Activated naive CD4-positive, alpha-beta T cell treated with anti-CD3 and anti-CD28 coated beads, Interleukin-2, amount 10 ng/mL, durations not matched to agents 7 days and 5 days (primary cell): ENCODE measurements at places on chromosomes 5 and 9.

DNA sequence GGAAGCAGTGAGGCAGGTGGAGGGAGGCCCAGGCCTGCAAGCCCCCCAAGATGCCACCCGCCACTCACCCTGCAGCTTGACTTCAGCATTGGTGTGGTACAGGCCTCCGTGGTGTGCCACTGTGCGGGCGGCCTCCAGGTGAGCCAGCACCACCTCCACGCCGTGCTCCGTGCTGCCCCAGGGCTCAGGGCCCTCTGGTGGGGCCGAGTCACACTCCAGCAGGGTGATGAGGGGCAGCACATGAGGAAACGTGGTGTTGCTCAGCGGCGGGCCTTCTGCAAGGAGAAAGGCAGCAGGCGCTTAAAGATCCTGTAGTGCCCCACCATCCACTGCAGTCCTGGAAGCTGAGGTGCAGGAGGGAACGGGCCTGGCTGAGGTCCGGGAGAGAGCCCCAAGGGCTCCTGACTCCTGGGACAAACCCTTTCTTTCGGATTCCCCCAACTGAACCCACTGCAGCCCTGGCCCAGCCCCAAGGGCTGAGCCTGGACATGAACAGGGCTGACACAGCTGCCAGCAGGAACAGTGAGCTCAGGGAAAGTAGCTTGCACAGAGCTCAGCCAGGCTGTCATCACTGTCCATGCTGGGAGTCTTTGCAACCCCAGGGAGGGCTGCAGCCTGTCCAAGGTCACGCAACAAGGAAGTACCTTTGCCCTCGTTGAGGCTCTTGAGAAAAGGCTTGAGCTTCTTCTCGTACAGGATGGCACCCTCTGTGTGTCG lies 4.7 kb upstream of the TOR2A start:
- no peak for DNase-seq

DNA sequence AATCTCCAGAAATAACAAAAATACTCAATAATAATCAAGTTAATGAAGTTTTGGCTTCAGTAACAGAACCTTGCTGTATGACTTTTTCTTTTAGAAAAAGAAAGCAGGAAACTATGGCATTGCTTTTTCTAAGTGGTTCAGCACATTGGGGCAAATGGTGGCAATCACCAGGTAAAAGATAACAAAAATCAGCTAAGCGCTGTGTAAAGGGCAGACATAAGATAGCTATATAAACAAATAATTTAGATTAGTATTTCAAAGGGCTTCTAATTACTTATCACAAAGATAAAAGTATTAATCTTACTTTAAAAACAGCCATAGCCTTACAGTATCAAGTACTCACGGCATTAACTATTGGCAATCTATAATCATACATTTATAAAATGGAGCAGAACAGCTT lies 10.0 kb downstream of the TMEM161B start:
- DNase-seq, result no peak

DNA sequence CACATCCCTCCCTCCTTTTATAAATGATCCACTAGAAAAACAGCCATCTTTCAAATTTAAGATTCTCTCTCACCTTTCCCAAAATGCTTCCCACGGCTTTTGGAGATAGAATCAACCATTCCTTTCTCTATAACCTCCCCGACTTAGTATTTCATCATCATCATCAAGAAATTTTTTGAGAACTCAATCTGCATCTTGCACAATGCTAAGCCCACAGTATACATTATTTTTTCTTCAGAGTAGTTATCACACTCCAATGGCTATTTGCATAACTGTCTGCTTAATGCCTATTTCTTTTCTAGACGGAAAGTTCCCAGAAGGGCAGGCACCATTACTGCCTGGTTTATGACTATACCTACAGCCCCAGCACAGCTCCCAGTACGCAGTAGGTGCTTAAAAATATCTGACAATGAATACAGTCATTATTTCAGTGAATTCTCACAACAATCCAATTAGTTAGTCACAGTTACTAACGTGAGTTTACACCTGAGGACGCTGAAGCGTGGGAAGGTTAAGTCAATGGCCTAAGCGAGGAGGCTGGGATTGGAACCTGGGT lies 212.7 kb downstream of the TTLL11 start:
- no peak for DNase-seq

DNA sequence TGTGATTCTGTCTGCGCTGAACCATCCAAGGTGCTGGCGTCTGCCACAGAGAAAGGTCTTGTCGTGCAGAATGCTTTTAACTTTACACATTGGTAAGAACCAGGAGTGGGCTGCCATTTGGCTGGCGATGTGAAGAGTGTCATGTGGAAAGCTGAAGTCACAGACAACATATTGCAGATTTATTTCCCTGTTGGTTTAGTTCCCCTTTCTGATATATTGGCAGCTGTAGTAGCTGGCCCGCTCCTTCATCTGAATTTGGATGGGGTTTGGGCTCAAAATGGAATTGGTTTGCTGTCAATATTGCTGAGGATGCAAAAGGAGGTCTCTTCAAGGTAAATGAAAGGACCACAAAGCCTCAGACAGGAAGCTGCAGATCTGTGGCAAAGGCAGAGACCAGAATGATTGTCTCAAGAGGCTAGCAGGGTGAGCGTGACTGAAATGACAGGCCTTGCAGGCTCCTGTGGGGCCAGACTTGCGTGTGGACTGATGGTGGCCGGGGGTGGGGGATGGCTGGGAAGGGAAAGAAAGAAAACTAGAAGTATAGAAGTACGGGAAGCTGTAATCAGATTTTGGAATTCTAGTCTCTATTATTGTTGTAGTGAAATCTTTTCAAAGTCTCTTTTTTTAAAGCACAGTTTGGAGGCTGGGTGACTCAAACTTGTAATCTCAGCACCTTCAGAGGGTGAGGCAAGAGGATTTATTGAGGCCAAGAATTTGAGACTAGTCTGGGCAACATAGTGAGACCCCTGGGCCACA lies 25.1 kb upstream of the CD180 start:
- DNase-seq, result peak; percentile 70

DNA sequence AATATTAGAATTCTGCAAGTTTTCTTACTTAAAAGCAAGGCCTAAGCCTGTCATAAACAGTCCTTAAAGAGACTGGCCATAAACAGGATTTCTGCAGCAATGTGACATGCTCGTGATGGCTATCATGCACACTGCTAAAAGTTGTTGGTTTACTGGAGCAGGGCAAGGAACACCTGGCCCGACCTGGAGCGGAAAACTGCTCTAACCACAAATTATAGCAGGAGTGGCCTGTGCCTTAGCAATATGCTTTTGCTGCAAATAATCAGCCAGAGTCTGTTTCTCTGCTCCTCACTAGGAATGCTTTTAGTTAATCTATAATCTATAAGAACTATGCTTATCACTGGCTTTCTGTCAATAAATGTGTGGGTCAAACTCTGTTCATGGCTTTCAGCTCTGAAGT lies 322.9 kb upstream of the RPS23 start:
- no peak for DNase-seq

- DNase-seq, result no peak
Observed at GRCh38 chr5:165029099-165029870, 1523.9 kb downstream of the MAT2B start.

- no peak for DNase-seq
Observed at GRCh38 chr5:38714703-38715355, 131.0 kb upstream of the OSMR start.

DNA sequence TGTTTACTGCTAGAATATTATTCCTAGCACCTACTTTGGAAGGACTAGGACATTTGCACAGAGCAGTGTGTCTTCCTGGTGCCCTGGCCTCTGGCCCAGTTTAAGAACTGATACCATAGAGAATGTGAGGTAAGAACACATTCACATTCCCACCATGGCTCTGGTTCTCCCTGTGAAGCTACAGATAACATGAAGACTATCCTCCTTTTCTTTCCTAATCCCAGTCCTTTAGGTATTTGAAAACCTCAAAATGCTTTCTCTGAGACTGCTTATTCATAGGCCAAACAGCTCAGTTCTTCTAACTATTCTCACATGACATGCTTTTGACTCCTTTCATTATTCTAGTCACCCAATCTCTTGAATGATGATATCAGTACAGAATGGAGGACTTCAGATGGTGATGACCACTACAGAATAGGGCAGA lies 11.9 kb downstream of the FAM219A start:
- no peak for DNase-seq

DNA sequence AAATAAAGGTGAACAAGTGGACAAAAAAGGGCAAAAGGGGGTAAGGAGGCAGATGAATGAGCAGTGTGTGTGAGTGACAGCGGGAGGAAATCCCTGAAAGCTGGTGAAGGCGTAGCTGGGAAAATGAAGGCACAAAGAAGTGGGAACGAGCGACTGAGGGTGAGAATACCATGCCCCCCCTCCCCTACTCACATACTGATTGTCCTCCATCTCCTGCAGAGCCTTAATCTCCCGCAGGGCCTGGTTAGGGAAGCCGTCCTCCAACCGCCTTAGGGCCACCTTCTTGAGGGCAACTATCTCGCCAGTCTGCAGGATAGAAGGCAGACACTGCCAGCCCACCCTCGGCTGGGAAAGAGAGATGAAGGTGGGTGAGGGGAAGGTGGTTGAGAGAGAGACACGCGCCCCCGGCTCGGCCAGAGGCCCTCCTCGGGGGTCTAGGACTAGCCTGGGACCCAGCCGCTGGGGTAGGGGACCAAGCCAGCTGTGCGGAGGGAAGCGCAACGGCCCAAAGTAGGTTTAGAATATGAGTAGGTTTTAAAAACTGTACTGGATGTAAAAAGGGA lies 522 bp downstream of the CDK20 start:
- no peak for DNase-seq

GRCh38 chr9:109107402-109108240 lies 12.1 kb downstream of the TMEM245 start:
- no peak for DNase-seq

GRCh38 chr5:37248421-37248969 lies 681 bp downstream of the CPLANE1 start:
- DNase-seq, result no peak

- DNase-seq, result no peak
Observed at GRCh38 chr5:115398719-115399118, 102.3 kb upstream of the CCDC112 start.

DNA sequence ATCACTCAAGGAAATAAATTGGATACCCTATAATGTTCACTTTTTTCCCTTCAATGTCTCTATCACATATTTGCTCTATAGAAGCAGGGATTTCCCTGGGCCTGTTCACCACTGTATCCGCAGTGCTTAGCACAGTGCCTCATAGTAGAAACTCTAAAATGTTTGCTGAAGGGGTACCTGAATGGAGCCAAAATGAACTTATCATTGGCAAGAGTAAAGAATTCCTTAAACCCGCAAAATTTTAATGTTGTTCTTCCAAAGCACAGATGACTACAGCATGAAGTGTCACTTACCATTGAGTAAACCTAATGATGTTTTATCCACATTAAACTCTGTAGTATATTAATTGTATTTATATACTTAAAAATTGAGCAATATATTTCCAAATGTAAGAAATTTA lies 96.1 kb downstream of the JAKMIP2 start:
- DNase-seq, result no peak

DNA sequence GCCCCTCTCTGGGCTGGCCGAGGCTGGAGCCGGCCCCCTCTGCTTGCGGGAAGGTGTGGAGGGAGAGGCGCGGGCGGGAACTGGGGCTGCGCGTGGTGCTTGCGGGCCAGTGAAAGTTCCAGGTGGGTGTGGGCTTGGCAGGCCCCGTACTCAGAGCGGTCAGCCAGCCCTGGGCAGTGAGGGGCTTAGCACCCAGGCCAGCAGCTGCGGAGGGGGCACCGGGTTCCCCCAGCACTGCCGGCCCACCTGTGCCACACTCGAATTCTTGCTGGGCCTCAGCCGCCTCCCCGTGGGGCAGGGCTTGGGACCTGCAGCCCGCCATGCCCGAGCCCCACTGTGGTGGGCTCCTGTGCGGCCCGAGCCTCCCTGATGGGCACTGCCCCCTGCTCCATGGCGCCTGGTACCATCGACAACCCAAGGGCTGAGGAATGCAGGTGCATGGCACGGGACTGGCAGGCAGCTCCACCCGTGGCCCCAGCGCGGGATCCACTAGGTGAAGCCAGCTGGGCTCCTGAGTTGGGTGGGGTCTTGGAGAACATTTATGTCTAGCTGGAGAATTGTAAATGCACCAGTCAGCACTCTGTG lies 27.9 kb upstream of the CLINT1 start:
- DNase-seq, result no peak

GRCh38 chr9:70147651-70148050 lies 104.0 kb downstream of the MAMDC2 start:
- no peak for DNase-seq

GRCh38 chr9:83425240-83425639 lies 113.0 kb downstream of the FRMD3 start:
- no peak for DNase-seq

GRCh38 chr9:19496321-19497050 lies 87.7 kb downstream of the ACER2 start:
- DNase-seq, result no peak

GRCh38 chr9:129895376-129896268 lies 60.4 kb downstream of the USP20 start:
- peak; percentile 50 for DNase-seq

GRCh38 chr5:67416133-67416937 lies 219.7 kb upstream of the CD180 start:
- peak; percentile 22 for DNase-seq
